HS-5 (cell line): ENCODE measurements at places on chromosomes 1 and 21.
A peak's percentile ranks its signal among the peaks of the same experiment; 100 is the strongest.

GRCh38 chr1:46158312-46159281 lies 16.3 kb upstream of the TSPAN1 start:
- DNase-seq: no peak

DNA sequence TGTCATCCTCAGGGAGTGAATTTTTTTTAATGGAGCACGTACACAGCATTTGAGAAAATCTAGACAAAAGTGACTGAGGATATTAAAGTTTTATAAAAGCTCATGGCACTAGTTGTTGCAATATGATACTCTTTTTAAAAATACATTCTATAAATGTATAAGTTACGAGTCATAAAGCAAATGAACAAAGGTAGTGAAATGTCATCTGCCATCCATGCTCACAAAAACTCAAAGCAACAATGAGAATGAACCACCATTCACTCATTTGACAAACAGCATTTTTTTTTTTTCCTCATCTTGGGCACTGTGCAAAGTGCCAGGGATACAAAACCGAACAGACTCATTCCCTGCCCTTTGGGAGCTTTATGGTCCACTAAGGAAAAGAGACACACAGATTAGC lies 38.7 kb downstream of the GPR137B start:
- peak; percentile 33 for DNase-seq

DNA sequence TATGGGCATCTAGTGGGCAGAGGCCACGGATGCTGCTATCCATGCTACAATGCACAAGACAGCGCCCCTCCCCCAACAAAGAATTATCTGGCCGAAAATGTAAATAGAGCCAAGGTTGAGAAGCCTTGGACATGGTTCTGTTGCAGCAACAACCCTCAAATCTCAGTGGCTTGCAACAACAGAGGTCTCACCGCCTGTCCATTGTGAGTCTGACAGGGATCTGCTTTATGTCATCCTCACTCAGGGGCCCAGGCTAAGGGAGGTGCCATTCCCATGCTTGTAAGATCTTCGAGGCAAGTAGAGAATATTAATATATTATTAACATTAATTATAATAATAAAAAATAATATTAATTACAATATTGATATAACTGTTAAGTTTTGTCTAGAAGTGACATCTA lies 9.5 kb upstream of the PITHD1 start:
- DNase-seq: no peak

DNA sequence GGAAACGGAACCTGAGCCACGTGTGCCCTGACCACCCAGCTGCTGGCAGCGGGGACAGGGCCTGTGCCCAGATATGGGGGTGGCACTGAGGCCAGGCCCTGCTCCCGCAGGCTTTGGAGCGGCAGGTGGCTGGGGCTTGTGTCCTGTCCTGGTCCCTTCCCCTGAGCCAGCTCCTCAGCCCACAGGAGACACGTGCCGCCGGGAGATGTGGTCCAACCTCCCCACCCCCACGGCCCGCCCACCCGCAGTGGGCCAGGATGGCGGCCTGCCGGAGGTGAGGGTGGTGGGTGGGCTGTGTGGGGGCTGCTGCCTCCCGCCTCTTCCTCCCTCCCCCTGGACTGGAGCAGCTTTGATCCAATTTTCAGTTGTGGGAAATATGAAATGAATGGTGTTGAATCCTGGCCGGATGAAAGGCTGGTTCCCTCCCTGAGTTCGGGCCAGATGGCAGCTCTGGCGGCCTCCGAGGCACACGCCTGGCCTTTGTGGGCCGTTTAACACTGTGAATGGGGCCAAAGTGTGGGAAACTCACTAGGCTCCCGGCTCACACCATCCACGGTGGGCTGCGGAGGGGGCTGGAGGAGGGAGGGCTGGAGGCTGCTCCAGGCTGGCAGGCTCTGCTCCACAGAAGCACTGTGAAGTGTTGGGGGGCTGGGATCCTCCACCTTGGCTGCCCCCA lies 2.6 kb upstream of the HES5 start:
- DNase-seq: no peak

GRCh38 chr1:1990222-1990621 lies 13.4 kb downstream of the CFAP74 start:
- no peak for DNase-seq

DNA sequence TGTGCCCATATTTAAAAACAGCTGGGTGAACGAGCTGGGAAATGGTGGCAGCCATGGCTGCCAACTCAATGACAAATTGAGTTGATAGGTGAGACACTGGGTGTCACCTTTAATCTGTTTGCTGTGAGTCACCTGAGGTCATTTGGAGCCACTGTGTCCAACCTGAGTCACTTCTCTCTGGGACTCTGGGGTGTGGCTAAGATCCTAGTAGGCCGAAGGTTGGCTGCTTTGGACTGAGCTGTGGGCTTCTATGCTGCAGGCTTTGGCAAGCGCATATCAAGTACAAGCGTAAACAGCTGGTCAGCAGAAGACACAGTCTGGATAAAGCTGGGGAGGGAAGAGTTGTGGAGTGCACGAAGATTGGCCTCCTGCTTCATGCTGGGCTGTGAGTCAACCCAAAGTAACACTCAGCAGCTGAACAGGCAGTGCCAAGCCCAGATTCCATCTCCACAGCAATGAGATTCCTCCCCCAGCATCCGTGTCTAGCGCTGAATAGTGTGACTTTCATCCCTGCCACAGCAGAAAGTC lies 24.0 kb downstream of the TEX35 start:
- peak; percentile 93 for DNase-seq

DNA sequence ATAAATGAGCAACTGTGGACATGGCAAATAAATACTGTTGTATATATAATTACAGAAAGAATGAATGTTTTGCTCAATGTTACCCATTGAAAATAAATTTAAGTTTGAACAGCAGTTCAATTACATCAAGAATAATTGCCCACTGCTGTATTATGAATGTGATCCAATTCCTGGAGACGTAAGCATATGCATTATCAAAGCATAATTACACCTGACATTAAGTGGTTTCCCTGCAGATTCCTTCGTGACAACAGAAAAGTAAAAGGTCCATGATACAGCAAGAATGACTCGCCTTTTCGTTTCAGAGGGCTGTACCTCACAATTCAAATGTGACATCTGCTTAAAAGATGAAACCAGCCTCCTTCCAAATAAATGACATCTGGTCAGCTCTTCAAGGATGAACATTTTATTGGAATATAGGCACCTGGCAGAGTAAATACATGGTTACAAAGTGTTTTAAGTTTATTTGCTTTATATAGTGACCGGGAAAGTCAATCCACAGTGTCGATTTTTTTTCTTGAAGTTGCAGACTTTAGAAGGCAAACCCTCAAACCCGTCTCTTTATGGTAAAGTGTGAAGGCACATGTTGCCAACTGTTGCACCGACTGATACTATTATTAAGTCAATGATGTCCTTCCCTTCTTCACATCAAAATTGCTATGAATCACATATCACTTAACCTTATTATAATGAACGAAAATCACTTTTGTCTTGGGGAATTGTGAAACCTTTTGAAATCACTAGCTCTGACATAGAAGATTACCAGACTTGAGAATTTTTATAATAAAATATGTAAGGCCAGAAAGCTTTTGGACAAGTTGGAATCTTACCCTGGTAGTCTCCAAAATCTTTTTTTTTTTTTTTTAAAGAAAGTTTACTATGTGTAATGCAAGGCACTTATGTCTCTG lies 36.2 kb upstream of the EDEM3 start:
- DNase-seq: no peak

- no peak for DNase-seq
Measured at GRCh38 chr1:88169139-88169538, 514.9 kb upstream of the PKN2 start.

GRCh38 chr21:44836666-44837471 lies 19.0 kb upstream of the SUMO3 start:
- DNase-seq: no peak

GRCh38 chr1:163570071-163570470 lies 248.3 kb downstream of the NUF2 start:
- DNase-seq: no peak

- DNase-seq: no peak
Measured at GRCh38 chr1:12666141-12666735, 22.4 kb downstream of the AADACL4 start.

DNA sequence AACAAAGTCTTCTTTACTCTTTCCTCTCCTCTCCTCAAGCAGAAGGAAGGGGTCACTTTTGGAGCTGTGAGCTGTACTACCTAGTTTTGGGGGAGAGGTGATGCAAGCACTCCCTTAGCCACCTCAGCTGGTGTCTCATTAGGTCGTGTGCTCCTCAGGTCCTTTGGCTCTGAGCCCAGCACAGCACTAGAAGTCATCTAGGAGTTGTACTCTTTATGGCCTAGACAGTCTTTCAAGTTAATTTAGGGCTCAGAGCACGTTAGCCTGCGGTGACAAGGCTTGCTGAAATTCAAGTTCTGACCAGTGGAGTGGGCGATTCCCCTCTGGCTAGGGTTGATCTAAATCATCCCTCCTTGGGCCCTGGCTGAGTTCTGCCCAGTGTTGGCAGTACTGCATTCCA lies 48.0 kb upstream of the WDR26 start:
- DNase-seq: no peak

- DNase-seq: no peak
Measured at GRCh38 chr1:182586380-182586779, 2.7 kb downstream of the RNASEL start.

- DNase-seq: no peak
Measured at GRCh38 chr1:37393173-37394120, 80.9 kb upstream of the ZC3H12A start.

DNA sequence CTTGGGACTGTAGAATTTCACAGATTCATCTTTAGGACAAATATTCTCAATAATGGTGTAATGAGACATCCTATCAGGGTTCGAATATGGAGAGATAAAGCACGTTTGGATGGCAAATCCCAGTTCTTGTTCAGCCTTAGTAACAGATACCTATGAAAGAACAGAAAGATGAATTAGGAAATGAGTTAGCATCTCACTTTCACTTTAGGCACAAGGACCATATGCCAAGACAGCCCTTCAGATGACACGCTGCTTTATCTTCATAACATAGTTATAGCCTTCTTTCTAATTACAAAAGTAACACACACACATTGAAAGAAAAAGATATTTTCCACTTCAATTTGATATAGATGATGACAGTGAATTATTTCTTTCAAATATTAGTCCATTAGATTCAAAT lies 173.6 kb downstream of the TGFBR3 start:
- no peak for DNase-seq
